ENCODE measurements at places on chromosomes 1 and 21.

GRCh38 chr1:37439349-37439995, 34.9 kb upstream of the ZC3H12A start:
- no peak for DNase-seq

DNA sequence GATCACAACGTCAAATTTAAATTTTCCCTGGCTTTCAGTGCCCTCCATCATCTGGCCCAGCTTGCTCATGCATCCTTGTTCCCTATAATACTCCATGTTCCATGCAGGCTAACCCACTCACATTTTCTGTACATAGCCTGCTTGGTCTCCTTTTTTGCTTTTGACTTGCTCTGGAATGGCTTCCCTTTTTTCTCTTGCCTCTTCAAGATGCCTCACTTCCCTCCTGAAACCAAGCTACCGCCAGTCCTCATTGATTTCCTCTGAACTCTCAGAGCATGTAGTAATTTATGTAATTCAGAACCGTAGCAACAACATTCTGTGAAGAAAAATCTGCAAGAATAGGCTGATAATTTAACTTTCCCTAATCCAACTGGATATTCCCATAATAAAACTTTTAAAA, 10.3 kb downstream of the CAP1 start:
- no peak for DNase-seq

DNA sequence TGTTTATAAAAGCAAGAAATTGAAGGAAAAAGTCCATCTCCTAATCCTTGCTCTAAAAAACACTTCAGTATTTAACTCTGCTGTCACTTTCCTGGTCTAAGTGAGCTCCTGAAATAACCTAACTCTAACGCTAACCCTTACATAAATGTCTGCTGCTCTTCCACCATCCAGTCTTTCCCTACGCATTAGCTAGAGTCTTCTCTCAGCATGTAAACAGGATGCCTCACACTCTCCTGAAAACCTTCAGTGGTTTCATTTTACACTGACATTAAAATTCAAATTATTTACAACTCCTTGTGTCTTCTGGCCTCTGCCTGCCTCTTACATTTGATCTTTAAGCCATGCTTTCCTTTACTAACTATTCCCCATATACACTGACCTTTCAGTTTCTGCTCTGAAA, 697.6 kb upstream of the CXADR start:
- no peak for DNase-seq

- no peak for DNase-seq
Measured at GRCh38 chr21:33391656-33392055, 11.6 kb upstream of the IFNGR2 start.

DNA sequence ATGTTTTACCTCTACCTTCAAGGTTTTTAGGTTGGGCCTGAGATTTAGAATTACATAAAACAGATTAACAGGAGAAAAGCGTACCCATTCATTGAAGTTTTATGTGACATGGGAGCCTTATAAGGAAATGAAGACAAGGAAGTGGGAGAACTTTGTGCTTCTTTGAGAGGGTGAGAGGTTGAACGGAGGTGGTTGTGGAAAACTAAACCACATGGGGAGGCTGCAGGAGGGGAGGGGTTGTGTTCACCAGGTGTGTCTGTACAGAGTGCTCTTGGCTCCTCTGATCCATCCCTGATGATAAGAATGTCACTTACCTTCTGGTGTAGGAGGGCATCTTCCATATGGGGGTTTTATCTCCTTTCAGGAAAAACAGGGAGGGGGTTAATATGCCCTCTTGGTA, 2.7 kb downstream of the SLX9 start:
- DNase-seq, result no peak

DNA sequence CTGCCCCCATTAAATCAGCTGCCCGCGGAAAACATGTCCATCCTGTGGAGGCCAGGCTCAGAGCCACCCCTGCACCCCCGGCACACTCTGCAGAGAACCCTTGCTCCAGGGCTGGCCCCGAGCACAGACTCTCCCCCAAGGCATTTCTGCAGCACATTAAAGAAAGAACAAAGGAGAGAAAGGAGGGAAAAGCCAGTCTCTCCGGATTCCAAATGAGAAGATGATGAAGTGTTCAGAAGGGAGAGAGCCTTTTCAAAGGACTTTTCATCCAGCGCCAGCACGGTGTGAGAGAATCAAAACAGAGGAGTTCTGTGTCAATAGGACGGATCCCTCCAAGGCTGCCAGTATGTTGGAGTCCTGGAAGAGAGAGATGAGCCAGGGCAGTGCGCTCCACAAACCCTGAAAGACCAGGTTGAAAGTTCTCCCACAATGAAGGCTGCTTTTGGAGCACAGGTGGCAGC, 498.3 kb downstream of the NPHP4 start:
- DNase-seq, result no peak

DNA sequence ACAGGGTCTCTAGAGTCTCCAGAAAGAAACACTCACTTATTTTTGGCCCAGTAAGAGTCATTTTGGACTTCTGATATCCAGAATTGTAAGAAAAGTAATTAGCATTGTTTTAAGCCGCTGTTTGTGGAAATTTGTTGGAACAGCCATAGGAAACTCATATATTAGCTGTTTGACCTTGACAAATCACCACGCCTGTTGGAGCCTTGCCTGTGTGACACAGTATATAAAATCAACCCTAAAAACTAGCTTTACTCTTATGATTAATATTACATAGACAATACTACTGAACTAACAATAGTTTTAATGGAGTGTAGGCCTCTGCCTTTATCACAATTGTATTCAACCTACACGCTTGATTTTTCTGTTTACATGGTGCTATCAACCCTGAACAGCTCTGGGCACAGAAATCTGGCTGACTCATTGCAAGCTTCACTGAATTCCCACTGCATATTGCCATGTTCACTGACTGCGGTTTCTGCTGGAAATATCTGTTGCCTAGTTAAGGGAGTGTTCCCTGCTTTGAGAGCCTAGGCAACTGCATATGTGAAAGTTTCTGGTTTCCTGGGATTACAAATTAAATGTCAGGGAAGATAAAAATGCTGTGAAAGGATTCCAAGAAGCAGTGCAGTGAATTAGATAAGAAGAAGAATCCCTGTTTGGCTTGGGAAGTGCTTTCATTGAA, 419.5 kb upstream of the DEPDC1 start:
- DNase-seq, result peak; percentile 73

DNA sequence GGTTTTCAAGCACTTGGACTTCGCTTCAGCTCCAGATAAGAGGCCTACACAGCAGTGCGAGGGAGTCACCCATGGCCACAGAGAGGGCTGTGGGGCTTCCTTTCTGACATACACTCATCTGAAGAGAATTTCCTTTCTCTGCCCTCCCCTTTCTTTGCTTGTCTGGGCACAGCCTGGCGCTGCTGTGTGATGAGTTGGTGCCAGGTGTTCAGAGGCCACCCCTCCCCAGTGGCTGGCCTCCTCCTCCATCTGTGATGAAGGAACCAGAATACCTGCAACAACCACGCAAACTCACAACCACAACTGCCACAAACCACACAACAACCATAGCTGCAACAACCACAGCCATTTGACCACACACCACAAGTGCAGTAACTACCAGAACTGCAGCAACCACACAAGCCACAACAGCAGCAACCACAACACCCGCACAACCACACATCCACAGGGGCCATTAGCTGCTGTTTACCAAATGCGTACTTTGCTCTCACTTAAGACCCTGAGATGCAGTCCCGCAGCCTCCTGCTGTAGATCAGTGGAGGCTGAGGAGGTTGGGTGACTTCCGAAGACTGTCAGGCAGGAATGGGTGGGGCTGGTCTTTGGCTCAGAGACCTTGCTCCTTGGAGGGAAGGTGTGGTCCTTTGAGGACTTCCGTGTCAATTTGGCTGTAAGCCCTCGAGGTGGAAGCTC, 71.1 kb downstream of the IER5 start:
- DNase-seq, result no peak

- DNase-seq, result peak; percentile 40
Measured at GRCh38 chr1:8003438-8004112, 22.5 kb downstream of the ERRFI1 start.

DNA sequence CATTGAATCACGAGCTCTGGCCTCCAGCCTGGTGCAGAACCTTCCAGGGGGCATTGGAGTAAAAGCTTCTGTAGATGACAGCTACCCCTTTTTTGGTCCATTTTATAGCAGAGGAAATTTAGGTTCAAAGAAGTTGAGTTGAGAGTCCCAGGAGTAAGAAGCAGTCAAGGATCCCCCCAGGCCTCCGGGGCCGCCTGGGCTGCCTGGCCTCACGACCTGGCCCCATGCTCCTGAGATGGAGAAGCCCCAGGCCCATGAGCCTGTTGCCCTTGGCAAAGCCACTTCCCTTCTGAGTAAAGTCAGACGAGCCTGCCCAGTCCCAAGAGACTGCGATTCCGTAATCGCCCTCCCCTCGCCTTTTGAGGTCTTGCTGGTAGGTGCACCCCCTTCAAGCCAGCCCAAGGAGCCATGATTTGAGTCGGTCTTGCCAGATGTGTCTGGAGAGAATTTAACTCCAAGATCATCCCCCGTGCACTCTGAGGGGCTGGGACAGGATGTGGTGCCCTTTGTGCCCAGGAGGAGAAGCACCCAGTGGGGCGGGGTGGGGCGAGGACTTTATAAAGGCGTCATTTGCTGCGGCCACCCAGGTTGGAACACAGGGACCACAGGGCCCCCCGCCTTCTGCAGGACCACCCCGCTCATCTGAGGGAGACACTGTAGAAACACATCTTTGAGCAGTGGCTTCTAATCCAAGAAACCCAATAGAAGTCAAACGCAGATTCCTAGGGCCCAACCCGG, 30.1 kb downstream of the PDE9A start:
- no peak for DNase-seq

GRCh38 chr21:32537569-32537881, 47.8 kb downstream of the TCP10L start:
- no peak for DNase-seq

- DNase-seq, result no peak
Measured at GRCh38 chr1:241215683-241216082, 141.3 kb downstream of the RGS7 start.

DNA sequence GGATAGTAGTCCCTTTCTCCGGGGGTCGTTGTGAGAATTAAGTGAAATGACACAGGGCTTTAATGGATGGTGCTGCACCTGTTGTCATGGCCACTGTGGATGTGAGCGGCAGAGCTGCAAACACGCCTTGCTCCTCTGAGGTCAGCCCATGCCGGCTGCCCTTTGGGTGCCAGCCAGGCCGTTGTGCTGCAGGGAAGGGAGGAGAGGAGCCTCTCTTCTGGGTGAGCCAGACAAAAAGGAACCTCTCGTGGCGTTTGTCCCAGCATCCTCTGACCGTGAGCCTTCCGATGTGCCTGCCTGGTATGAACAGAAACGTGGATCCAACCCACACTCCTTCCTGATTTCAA, 383.0 kb upstream of the VAMP3 start:
- DNase-seq, result no peak

GRCh38 chr1:191953526-191953925, 204.7 kb upstream of the RGS18 start:
- DNase-seq, result no peak

DNA sequence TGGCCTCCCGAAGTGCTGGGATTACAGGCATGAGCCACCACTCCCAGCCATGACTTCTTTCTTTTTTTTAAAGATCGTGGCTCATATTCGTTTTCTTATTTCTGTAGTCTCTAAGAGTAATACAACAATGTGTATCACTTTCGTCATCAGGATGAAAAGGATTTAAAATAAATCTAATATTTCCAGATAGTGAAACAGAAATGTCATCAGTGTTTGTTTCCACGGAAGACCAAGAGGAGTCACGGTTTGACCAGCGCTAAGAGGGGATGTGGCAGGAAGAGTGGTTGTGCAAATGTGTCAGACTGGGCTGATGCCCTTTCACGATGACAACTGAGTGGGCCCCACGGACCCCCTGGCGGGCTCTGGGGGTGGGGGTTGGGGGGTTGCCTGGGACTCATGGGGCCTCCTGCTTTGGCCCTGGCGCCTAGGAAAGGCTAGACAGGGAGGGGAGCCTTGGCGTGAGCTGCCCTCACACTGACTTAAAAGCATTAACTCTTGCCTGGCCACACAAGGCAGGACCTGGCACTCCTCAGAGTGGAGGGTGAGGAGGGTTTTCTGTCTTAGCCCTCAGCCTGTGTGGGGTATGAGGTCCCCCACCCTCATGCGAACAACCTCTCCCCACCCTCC, 8.4 kb downstream of the SOX13 start:
- DNase-seq, result no peak

- no peak for DNase-seq
Measured at GRCh38 chr1:232528472-232529089, 101.4 kb downstream of the SIPA1L2 start.

GRCh38 chr1:40684669-40685068, 6.8 kb upstream of the NFYC start:
- DNase-seq, result no peak

DNA sequence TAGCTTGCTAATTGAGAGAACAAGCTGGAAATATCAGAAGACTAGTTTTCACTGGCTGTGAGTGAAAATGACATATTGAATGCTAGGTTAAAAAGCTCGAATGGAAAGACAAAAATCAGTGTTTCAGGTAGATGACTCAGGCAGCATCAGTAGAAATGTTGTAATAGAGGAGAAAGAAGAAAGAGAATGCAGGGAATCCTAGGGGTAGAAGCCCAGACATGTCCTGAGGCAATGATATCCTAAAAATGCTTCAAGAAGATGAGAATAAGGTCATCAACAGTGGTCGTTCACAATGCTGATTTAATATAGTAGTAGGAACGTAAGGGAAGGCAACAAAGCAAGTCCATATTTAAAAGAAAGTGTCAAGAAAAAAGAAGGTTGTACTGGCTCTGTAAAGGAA, 96.7 kb upstream of the HP1BP3 start:
- DNase-seq, result no peak

- DNase-seq, result no peak
Measured at GRCh38 chr1:178367151-178367550, 129.6 kb downstream of the CLEC20A start.

DNA sequence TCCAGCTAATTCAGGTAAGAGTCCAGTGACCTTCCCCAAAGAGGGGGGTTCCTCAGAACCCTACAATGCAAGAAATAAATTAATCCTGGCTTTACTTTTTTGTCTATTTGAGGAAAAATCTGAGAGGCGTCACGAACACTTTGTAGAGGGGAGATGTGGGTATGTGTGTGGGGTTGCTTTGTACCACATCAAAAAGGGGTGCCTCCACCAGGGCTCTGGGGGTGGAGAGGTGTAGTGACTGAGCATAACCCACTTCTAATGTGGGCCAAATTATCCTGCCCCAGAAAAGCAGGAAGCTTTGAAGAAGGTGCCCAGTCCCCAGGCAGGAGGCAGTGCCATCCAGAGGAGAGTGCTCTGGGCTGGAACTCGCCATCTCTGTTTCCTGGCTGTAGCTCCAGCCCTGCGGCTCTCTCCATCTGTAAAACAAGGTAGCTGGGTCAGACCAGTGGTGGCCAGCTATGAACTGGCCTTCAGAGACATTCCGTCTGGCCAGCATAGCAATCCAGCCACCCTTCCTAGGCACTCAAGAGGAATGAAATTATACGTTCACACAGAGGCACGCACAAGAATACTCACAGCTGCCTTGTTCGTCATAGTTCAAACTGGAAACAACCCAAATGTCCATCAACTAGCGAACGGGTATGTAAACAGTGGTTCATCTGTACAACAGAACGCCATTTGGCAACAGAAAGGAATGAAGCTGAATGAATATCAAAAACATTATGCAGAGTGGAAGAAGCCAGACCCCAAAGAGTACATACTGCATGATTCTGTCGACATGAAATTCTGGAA, 45.4 kb upstream of the TNFRSF1B start:
- DNase-seq, result peak; percentile 57

- DNase-seq, result no peak
Measured at GRCh38 chr1:116663821-116664220, 3.7 kb downstream of the IGSF3 start.

All from fibroblast of mammary gland (primary cell).